ENCODE measurements at places on chromosomes 16 and 17. TPM values are rescaled to one million over a fixed set of nuclear protein-coding genes. Genes with fewer than 3 reads are reported as not detected.

DNA sequence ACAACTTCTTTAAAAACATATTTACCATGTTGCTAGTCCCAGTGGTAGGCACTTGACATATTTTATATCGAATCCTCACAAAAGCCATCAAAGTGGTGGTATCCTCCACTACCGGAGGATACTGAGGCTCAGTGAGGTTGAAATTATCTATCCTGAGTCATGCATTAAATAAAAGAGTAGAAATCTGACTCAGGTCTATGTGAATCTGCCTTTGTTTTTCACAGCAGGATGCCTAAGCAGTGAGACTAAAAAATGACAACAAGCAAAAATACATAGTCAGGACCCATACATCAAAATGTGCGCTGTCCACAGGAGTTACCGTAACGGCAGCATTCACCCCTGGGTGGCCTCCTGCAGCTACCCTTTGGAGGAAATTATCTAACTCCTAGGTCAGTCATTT is 17.7 kb downstream of the BRD7 start:
- no peak for DNase-seq

DNA sequence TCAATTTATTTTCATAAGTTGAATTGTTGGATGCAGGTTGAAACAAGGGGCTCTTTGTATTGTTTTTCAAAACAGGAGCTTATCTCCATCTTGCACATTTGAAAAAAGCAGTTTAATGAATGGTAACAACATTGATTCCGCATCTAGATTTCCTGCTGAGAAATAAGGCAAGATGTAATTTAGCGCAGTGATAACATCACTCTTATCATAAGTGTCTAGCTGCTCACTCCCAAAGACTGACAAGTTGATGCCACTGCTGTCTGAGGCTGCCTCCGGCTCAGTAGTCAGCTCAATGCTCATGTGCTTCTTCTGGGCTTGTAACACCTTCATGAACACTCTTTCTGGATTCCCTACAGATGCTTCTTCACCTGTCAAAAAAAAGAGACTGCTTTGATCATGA is 92.4 kb downstream of the KPNA2 start:
- DNase-seq: no peak

- no peak for DNase-seq
Observed at GRCh38 chr17:50963139-50963538, 97.0 kb upstream of the TOB1 start.

The DNAI2 gene
- not detected for total RNA-seq

The IQCK gene
- total RNA-seq: 5.5 TPM

All from heart right ventricle (tissue), 16 donors.